ENCODE measurements at places on chromosomes 3 and 15.
A peak's percentile ranks its signal among the peaks of the same experiment; 100 is the strongest.

DNA sequence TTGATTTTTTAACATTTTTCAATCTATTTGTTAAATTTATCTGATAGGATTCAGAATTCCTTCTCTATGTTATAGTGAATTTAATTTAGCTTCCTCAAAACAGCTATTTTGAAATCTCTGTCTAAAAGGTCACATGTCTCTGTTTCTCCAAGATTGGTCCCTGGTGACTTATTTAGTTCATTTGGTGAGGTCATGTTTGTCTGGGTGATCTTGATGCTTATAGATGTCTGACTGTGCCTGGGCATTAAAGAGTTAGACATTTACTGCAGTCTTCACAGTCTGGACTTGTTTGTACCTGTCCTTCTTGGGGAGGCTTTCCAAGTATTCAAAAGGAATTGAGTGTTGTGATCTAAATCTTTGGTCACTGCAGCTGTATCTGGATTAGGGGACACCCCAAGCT is 169.5 kb upstream of the C2CD4B start:
- no peak for DNase-seq

- no peak for DNase-seq
Observed at GRCh38 chr3:101453961-101454360, 59.1 kb downstream of the SENP7 start.

DNA sequence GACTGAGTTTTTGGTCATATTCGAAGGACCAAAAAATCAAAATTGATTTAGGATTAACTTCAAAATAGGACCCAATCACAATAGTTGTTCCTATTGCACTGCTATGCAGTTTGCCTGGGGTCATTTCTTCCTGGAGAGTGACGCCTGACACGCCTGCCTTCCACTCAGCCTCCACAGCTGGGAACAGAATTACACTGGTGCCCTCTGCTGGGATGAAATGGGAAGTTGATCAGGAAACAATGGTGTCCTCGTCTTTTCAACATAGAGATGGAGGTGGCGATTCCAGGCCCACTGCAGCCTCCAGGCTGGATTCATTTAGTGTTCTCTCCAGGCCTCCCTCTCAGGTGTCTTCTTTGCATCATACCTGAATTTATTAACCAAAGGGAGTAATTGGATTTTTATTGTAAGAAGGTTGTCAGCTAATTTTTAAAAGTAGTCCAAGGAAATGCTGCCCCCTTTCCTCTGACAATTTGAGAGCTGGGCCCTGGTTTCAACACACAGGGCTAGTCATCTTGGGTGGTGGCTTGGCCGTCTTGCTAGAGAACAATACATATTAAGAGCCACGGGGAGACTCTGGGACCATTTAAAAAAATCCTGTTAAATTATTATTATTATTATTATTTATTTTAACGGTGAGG is 69.7 kb downstream of the GAP43 start:
- DNase-seq, result peak; percentile 14

DNA sequence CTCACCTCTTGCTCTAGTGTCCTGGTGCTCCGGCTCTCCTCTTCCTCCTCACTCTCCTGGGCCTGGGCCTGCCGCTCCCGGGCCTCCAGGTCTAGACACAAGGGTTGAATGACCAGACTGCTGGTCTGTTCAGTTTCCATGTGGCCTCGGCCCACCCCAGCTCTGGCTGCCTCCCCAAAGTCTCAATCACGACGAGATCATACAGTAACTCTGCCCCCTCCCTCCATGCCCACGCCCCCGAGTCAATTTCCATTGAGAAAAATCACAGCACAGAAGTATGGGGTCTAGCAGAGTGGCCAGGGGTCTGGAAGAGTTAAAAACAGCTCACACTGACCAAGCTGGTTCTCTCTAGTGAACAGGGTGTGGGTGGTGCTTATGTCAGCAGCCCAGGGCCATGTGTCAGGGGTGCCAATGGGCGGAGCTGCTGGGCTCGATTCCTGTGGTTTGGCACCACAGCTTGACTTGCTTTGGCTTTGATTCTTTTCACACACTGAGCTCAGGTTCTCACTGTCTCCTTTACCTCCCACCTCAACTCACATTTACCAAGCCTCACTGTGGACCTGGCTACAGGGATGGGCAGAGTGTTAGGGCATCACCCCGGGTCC is 6.9 kb downstream of the C15orf62 start:
- DNase-seq, result no peak

GRCh38 chr3:170508839-170509238 is 77.0 kb downstream of the SLC7A14 start:
- DNase-seq, result no peak

- no peak for DNase-seq
Observed at GRCh38 chr15:66593219-66593780, 27.5 kb upstream of the LCTL start.

- DNase-seq, result no peak
Observed at GRCh38 chr15:101545548-101546505, 56.3 kb upstream of the PCSK6 start.

DNA sequence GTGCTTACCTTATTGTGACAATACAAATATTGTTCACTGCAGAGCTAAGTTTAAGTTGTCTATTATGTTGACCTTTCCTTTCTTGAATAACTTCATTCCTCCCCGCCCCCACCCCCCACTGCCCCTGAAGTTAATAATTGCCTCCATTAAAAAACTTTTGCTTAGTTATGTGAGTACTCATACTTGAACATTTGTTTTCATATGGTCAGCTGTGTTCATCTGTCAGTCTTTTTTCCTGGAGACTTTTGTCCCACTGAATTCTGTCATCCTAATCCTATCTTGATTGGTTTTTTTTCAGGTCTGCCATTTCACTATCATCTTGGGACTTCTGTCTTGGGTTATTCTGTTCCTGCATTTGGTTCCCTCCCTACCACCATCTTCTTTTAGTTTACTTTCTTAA is 8.5 kb downstream of the SLC25A36 start:
- DNase-seq, result no peak

GRCh38 chr15:84859144-84859543 is 25.3 kb upstream of the SLC28A1 start:
- DNase-seq, result no peak
